Hippocampal formation (tissue), 2 donors: ENCODE measurements at places on chromosomes 7 and 10.

DNA sequence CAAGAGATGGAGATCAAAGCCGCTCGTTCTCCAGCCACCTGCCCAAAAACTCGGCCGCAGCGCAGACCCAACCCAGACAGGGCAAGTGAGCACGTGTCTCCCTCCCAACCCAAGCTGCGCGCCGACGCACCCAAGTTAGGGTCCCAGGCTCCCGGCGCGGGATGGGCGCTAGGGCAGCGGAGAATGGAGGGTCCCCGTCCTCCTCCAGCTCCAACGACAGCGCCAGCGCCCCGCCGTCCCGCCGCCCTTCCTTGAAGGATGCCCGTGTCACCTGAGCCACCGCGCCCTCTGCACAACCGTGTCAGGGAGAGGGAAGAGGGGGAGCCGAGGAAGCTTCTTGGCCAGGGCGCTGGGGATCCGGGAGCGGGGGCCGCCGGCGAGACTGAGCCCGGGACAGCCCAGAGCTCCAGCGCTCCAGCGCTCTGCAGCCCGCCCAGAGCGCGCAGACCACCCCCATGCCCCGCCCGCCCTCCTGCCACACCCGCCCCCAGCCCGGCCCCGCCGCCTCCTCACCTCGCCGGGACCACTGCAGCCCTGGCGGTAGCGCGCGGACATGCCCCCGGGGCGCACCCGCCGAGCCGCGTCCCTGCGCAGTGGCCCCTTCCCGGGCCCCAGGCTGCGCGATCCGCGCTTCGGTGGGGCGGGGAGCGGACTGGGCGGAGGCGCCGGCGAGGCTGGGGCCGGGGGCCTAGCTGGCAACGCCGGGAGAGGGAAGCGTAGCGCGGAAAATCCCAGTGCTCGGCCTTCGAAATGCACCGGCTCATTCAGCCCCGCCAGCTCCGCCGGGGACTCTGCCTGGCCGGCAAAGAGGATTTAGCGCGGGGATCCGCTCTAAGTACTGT is at the start of gene SLC16A12:
TSS of gene SLC16A12 (minus strand) at position 424 of the 842 bp plus-strand sequence. CDS start 73,016 bp downstream, outside the sequence.
- DNase-seq, result no peak

GRCh38 chr7:117793976-117794375 is 79.3 kb downstream of the CTTNBP2 start:
- no peak for DNase-seq

DNA sequence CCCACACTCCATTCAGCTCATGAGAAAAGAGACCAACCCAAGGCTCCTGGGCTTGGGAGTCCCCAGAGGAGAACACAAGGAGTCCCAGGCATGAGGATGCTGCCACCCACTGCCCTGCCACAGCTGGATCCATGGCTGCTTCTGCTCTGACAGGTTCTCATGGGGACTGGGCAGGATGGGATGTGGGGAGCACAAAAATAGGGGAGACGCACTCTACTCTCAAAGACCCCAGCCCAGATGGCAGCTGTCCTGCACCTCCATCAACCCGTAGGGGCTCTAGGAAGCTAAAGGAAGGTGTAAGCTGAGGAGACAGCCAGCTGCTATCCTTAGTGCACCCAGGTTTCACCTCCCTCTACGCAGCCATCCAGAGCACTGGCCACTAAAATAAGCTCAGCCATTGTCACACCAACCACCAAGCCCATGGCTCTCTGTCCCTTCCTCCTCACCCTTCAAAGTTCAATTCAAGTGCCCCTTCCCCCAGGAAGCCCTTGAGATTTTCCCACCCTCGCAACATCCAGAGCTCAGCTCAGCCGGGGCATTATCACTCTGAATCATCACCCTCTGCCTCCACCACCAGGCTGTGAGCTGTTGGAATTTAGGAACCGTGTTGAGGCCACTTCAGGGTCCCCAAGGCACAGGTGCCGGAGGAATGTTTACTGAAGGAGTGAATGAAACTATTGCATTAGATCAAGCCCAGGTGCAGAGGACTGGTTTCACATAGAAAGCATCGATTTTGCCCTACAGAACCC is 142.1 kb downstream of the GRID1 start:
- DNase-seq, result no peak

DNA sequence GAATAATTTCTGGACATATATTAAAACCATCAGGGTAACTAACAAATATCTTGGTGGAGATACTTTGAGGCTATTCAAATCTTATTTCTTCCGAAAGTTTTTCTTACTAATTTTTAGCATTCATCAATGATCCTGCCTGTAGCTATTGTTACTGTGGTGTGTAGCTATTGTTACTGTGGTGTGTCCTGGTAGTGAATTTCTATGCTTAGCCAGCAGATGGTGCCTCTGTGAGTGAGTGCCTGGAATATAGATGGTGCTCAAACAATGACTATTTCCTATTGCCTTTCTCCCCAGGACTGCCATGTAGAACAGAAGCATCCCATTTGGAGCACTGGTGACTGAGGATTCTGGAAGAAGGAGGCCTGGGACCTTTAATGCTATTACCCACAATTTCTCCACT is 245.7 kb downstream of the CCSER2 start:
- DNase-seq, result no peak

- DNase-seq, result no peak
These were observed 16.0 kb downstream of the ARL5B start for GRCh38 chr10:18675086-18675801.

DNA sequence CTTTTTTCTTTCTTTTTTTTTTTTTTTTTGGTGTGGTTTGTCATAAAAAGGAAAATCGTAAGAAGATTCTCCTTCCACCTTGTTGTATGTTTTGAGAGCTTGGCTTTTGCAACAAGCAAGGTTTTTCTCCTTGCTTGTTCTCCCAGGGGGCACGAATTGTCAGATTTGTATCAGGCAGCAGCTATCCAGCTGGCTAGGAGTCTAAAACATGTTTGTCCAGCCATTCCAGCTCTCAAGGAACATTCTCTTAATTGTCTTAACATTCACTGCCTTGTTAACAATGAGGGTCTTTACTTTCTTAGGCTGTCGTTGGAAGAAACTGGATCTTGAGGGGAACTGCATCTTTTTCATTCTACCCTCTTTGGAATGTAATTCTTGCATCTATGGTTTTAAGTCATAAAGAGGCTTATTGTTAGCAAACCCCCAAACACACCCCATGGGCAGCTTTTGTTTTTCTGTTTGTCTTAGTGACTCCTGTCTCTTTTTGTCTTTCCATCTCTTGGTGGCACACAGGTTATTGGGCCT is 14.6 kb downstream of the SHTN1 start:
- no peak for DNase-seq

DNA sequence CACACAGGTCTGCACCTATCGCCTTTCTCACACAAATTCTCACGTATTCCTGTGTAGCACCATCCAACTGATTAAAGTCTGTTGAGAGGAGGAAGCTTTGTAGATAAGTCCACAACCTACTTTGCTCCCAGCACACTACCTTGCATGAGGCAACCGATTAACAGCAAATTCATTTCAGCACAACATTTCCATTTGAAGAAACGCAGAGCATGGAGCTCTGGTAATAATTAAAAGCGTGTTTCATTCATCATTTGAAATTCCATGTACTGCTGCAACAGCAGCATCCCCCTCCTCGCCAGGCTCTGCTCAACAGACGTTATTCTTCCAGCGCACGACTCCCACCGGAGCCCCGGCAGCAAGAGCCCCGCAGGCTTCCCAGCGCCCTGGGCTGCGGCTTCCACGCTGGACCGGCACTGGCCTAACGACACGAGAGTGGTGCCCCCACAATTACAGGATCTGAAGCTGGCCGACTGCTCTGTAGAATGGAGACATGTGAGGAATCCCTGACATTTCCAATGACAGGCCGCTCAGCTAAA is 118.8 kb downstream of the DIP2C start:
- no peak for DNase-seq

DNA sequence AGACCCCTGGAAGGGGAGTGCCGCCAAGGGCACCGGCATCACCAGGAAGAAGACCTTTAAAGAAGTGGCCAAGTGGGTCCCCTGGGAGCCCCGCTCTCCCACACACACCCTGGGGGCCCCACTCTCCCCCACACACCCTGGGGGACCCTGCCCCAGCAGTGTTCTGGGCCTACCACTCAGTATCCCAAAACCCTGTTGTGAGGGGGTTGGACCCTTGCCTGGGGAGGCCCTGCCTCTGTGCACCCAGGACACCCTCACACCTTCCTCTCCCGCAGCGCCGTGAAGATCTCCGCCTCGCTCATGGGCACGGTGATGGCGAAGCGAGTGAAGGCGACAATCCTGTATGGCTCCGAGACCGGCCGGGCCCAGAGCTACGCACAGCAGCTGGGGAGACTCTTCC is 10.7 kb downstream of the NOS3 start:
- DNase-seq, result no peak

- no peak for DNase-seq
These were observed 1.2 kb downstream of the NT5C3A start for GRCh38 chr7:33061282-33061937.

DNA sequence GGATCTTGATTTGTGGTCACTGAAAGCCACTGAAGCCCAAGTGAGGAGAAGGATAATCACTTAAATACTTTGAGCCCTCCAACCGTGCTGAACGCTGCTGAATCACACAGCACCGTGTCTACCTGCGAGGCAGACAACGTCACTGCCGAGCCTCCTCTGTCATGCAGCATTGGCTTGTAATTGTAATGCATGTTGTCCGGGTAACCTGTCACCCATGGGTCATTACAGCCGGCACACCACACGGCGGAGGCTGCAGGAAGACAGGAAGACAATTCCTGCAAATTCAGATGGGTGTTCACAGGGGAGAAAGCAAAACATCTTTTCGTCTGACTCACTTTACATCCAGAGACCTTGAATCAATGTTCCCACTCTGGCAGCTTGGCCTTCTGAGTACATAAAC is 546.1 kb upstream of the FOXK1 start:
- no peak for DNase-seq

DNA sequence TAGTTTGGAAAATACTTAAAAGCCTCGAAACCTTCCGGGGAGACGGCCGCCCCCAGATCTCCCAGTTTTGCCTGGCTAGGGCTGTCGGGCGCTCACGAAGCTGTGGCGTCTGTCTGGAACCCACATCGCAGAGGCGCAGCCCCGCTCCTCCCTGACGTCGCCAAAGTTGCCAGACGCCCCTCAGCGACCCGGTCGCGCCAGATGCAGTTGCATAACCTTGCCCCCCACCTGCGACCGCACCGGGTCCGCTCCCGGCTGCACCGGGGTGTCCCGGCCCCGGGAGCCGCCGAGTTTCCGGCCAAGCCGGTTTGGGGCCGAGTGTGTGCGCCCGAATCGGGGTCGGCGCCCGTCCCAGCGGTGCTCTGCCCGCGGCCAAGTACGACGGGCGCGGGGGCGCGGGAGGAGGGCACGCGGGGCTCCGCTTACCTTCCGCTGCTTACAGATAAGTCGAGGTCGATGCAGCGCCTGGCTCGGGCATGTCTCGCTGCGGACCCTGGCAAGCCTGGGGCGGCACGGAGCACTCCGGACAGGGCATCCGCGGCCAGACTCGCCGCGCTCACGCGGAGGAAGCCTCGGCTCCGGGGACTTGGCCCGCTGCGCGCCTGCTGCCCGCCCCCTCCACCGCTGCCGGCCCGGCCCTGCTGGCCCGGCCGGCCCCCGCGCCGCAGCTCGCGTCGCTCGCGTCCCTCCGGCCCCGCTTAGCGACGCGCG is 665 bp downstream of the INSYN2A start:
- no peak for DNase-seq

DNA sequence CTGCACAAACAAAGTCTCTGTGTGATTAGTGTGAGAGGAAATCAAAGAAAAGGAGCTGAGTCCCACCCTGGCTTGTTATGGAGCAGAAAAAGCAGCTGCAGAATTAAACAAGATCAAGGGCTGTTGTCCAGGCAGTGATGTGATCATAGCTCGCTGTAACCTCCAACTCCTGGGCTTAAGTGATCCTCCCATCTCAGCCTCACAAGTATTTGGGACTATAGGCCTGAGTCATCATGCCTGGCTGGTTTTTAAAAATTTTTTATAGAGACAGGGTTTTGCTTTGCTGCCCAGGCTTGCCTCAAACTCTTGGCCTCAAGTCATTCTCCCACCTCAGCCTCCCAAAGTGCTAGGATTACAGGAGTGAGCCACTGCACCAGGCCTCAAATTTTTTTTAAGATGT is 88.9 kb downstream of the IPMK start:
- no peak for DNase-seq

- no peak for DNase-seq
These were observed 202.6 kb upstream of the PPP2R2D start for GRCh38 chr10:131698232-131698631.

GRCh38 chr7:124908259-124908658 is 21.4 kb downstream of the POT1 start:
- DNase-seq, result no peak

DNA sequence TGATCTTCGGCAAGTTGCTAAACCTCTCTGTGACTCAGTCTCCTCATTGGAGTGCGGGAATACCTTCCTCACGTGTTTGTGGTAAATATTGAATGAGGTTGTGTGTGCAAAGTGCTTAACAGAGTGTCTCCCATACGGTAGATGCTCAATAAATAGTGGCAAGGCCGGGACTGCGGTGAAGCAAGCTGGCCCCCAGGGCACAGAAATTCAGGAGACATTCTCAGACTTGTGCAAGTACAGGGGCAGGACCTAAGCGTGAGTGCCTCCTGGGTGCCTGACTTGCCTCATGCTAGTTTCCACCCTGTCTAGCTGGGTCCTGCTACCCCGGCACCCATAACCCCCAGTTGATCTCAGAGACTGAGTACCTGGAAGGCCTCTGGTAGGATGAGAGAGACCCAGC is 97.8 kb downstream of the CDH23 start:
- no peak for DNase-seq

GRCh38 chr7:38327637-38328036 is 54.2 kb upstream of the TARP start:
- no peak for DNase-seq

GRCh38 chr10:75432763-75433162 is 1.3 kb downstream of the LRMDA start:
- DNase-seq, result no peak

DNA sequence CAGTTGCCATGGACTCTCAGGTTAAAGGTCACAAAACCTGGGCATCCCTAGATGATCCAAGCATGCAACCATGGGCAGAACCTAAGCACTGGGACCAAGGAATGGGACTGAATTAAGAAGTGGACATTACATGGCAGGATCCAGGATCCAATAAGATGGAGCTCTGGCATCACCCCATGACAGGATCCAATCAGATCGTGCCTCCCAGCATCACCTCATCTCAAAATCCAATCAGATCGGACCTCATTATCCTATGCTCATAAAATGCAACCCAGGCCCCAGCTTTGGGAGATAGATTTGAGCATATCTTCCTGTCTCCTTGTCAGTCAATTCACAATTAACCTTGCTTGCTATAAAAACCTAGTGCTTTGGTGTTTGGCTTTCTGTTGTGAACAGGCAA is 616.1 kb downstream of the PARD3 start:
- no peak for DNase-seq
